SK-N-SH treated with all-trans-retinoic acid at 6 μM for 48 hours (cell line): ENCODE measurements at places on chromosomes 4 and X.

GRCh38 chr4:54946741-54947140 lies 178.7 kb downstream of the KDR start:
- ATAC-seq: no peak

DNA sequence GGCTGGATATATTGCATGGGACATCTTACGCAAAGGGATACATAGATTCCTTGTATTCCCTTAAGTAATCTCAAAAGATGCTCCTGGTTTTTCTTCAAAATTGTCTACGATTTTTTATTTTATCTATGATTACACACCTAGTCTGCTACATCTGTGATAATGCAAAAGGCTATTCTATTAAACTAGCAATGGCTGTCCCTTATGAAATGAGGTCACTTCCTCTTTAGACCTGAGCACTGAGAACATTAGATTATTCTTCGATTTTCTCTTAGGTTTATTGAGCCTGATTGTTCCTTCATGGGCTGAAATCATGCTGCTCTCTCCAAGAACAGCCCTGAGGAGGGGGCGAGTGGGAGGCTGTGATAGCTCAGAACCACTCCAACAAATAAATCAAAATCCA lies 126.8 kb upstream of the ENPP6 start:
- no peak for ATAC-seq

GRCh38 chrX:358651-359143 lies 28.0 kb downstream of the PPP2R3B start:
- no peak for ATAC-seq

- no peak for ATAC-seq
Observed at GRCh38 chrX:44514272-44514671, 28.4 kb downstream of the FUNDC1 start.

DNA sequence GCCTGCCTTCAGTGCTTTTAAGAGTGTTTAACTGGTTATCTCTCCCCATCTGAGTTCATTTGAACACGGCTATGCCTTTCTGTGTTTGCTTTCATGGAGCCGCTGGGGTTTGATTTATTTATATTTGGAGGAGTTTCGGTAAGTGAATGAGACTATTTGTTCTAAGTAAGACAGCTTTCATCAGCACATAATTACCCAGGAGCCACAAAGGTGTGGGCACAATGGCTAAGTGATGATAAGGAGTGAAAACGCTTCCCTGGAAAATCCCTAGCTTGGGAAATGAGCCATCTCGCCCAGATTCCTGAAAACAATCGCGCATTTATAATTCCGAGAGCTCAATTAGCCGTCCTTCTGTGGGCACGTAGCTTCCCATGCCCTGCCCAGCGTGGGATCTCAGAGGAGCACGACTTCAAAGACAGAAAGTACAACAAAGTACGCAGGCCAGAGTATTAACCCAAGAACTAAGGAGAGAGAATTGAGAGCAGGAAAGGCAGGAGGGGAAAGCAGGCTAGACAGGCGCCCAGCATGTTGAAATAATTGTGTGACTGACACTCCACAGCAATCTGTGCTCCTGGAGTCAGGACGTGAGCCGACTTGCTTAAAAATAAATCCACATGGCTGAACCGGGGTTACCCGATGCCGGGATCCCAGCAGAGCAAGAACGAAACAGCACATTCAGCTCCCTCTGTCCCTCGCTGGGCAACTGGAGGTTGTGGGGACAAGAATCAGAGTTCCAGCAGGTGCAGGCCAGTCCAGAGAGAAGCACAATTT lies 99.0 kb downstream of the DHRSX start:
- no peak for ATAC-seq

DNA sequence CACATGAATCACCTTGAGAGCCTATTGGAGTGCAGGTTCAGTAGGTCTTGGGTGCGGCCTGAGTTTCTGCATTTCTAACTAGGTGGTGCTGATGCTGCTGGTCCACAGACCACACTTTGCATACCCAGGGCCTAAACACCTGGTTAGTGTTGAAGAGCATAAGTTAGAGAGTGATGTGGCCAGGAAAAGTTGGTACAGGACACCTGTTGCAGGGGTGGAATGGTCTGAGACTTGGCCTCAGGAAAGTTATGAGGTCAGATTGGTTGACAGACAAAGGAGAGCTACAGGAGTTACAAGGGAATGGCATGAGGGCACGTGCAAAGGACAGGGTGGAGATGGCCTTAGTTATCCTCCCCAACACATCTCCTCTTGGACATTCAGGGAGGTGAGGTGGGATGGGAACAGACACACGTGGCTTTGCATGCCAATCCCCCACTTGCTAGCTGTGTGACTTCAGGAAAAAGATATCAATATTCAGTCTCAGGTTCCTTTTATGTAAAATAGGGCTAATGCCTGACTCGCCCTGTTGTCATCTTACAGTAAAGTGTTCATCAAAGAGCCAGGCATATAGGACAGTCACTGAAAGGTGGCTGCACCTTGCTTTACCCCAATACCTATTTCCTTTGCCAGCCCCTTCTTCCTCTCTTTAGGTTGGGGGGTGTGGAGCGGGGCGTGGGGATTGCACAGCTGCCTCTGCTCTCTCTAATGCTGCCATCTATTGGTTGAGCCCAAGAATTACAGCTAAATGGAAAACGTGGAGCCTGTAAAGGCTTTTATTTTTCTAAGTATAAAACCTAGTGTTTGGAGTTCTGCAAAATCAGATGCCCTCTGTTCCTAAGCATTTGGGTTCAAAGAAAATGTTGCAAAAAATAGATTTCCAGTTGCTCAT lies 47.5 kb downstream of the ATG4A start:
- ATAC-seq: 0 out of 3 replicates have a peak, but pooled peaks have one; percentile 20

DNA sequence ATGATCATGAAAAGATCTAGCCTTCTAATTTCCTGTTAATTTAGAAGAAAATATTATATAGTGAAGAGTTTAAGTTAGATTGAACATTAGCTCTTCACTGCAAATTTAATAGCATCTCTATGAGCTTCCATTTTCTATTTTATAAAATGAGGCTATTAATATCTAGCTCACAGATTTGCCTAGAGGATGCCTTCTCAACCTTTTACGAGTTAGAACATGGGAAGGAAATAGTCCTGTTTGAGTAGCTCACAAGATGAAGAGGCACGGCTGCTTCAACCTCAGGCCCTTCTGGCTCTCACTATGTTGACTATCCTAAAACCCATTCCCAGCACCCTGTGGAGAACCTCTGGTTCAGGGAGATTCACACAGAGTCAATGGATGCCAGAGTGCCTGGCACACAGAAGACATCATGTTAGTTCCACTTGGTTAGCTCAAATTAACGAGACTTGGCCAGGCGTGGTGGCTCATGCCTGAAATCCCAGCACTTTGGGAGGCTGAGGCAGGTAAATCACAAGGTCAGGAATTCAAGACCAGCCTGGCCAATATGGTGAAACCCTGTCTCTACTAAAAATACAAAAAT lies 97.9 kb upstream of the GUCY1A1 start:
- ATAC-seq: no peak

GRCh38 chrX:150574559-150575418 lies 6.4 kb downstream of the MTM1 start:
- ATAC-seq: no peak

DNA sequence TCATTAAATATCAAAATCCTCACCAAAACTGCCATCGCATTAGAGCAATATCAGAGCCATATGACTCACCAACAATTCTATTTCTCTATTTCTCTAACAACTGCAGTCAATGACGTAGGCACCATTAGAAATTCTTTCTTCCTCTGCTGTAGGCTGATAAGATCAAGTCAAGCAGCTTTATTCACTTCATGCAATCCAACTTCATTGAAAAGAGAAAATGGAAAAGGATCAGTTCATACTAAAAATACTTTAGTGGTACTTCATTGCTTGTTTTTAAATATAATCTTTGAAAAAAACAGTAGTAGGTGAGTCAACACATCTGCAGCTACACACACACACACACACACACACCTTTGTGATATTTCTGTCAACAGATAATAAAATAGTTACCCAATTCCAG lies 345.3 kb upstream of the TENM3 start:
- peak; percentile 99 for ATAC-seq

DNA sequence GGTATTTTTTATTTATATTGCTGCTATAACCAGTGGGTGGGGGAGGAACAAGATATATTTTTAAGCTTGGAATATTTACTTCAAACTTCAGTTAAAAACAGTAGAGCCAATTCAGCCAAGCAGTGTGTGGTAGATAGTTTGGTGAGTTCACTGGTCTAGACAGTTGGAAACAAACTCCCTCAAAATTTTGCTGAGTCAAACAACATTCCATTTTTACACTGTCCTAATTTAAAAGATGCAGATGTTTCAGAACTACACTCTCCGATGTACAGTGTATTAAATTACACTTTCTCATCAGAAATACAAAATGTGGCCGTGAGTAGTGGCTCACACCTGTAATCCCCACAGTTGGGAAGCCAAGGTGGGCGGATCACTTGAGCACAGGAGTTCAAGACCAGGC lies 23.3 kb downstream of the PRKX start:
- no peak for ATAC-seq

DNA sequence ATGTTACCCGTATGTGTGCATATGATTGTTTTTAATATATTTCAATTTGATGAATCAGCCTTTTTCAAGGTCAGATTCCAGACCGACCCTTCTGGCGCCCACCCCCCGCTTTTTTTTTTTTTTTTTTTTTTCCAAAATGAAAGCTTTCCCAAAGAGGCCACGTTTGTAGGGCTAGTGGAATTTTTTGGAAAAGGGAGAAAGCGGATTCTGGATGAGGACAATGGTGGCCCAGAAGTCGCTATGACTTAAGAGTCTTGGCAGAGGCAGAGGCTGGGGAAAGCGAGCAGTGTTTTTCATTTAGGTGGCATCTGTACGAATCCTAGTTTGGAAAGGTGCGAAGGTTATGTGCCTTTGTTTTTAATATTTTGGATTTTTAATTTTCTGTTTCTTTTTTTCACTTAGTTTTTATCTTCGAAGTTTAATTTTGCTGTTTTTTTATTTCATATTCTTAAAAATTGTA lies 14.6 kb downstream of the NDUFB11 start:
- ATAC-seq: no peak

DNA sequence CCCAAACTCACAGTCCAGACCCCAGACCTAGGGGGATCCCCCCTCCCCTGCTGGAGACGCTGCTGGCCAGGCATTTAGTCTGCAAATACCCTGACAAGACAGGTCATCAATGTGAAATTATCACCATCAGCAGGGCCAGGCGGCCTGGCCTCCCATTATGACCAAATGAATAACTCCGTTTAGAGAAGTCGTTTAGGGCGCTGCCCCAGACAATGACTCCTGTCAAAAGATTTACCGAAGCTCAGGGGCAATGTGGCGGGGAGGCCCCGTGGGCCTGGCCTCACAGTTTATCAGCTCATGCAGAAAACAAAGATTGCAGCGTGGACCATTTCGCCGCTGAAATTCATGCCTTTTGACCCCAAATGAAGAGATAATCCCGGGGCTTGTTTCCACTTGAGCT lies 76.5 kb downstream of the HMX1 start:
- no peak for ATAC-seq

- no peak for ATAC-seq
Observed at GRCh38 chrX:112087545-112087944, 5.0 kb upstream of the TRPC5 start.

- no peak for ATAC-seq
Observed at GRCh38 chr4:25835384-25835783, 27.4 kb downstream of the SEL1L3 start.

DNA sequence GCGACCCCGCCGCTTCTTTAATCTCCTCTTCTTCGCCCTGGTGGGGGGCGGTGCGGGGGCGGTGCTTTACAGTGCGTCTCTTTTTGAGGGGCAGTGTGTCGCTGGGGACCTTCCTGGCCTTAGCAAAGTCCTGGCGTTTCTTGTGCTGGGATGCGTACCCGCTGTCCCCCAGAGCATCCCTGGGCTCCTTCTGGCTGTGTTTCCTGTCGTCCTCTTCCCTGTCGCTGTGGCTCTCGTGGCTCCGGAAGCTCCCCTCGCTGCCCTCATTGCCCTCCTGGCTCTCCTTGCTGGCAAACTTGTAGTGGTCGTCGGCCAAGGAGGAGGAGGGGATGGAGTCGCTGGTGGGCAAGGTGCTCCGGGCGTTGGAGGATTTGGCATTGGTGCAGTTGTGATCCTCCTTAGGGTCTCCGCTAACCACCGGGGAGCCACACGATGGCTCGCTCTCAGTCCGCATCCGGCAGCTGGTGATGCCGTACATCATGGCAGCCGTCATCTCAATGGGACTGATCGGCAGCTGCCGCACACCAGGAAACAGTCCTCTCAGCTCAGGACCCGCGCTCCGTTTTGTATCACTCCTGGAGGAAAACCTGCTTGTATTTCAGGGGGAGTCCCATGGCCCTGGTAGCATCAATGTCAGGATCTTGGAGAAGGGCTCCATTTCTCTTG lies 30.4 kb upstream of the TMSB15A start:
- ATAC-seq: no peak

- no peak for ATAC-seq
Observed at GRCh38 chrX:49106296-49106695, 17.2 kb downstream of the GPKOW start.

DNA sequence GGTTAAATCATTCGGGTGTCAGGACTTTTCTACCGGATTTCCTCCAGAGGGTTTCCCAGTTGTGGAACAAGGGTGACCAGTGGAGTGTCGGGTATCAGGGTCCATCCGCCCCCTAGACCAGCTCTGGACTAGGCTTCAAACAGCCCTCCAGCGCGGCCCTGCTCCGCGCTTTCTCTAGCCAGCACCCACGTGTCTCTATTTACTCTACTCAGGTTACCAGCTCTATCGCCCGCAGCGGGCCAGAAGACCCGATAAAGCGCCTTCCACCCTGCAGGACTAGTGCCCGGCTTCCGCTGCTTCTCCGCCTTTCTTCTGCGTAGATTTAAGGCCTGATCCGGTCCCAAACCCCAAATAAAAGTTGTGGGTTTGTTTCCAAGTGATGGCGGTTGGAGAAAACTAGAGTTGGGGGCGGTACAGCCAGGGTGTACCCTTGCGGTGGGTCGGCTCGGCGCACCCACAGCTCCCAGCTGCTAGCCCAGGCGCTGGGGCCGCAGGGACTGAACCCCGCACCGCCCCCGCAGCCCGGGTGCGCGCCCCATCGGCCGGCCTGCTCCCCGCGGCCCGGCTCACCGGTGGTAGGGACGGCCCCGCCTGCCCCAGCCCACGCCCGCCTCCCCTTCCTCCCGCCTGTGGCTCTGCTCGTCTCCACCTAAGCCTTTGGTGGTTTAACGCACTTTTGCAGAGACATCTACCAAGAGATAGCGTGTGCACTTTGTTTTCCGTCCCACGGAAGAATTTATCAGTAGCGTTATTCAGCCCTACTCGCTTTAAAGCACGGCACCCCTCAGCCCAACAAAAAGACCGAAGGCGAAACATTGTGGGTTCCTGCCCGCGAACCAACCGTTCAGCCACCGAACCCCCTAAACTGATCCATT lies 2.1 kb downstream of the LEF1 start:
- no peak for ATAC-seq

DNA sequence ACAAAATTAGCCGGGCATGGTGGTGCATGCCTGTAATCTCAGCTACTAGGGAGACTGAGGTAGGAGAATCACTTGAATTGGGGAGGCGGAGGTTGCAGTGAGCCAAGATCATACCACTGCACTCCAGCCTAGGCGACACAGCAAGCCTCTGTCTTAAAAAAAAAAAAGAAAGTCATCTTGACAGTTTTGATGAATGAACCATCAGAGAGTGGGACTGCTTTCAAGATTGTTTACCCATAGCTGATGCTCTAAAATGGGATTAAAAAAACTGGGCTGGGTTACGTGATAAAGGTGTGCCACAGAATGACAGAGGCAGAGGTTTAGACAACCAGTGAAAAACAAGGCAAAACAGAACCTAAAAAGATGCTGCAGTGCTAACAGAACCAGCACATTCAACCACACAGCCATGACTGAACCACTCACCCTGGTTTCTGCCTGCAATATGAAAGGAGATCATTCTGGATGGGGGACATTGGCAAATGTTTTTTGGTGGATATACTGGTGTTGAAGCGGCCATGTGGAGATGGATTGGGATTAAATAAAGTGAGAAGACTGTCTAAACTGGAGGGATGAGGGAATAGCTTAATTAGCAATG lies 22.2 kb downstream of the GPAT3 start:
- ATAC-seq: no peak

- ATAC-seq: no peak
Observed at GRCh38 chr4:3286335-3287175, 6.3 kb upstream of the RGS12 start.
